ENCODE measurements at places on chromosomes 11 and 22.

DNA sequence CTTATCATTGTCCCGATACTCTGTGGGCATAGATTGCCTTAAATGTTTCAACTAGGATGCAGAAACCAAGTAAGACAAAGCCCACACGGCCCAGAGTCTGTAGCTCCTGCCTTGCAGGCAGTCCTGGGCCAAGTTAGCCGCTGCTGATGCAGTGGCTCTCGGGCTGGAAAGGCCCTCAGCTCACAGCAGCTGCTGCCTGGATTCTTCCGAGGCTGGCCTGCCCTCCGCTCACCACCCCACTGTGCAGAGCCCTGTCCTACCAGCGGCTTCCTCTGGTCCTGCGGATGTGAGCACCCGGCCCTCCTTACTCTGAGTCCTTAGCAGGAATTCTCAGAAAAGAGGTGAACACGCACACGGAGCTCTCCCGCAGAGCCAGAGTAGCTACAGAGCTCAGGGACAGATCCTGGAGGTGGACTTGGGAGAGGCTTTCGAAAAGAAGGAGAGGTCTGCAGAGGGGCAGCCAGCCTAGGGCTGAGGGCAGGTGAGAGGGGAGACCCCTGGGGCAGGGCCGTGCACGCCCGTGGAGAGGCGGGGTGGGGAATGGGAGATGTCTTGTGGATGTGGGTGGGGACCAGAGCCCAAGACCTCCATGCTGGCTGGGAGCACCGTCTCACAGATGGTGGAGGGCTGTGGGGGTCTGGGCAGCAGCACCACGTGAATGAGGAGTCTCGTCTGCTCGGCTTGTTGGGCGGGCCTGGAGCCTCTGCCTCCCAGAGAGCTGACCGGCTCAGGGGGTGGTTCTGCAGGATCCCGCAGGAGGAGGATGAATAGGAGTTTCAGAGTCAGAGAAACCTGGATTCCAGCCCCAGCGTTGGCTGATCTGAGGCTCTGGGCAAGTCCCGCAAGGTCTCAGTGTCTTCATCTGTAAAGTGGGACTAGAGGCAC lies 117.4 kb upstream of the B3GAT1 start:
- DNase-seq: peak; percentile 6

DNA sequence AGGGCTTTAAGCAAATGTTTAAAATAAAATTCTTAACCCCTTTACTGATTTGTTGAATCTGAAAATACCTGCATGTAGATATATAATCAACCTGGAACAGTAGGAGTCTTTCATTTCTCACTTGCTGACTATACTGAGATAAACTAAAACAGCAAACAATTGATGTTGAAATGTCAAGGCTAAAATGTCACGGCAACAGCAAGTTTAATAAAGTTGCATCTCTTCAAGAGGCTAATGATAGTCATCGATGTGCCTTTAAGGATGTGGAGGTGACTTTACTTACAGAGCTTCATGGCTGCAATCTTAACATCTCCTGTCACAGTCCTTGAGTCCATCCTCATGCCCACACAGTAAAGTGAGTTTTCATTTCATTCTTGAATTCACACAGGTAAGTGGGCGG lies 3.6 kb upstream of the PRRG4 start:
- DNase-seq: no peak

DNA sequence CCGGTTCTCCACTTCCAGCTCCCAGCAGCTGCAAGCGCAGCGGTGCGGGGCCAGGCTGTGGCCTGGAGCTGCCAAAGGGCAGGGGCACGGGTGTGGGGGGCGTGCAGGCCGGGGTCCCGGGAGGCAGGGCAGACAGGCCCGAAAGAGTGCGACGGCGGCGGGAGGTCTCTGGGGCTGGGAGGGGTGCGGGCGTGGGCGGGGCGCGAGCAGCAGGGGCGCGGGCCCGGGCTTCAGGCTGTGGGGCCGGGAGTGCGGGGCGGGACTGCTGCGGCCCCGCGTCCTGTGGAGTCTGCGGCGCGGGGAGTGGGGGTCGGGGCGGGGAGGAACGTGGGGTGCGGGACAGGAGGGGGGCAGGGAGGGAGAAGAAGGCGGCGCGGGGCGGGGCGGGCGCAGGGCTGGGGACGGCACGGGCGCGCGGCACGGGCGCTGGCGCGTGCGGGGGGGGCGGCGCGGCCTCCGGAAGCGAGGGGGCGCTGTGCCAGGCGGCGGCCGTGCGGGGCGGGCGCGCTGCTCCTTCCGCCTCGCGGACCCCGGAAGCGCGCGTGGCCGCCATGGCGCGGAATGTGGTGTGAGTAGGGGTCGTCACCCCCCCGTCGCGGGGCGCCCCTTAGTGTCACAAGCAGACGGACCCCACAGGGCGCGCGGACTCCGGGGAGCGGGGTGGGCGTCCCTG lies at the start of gene MRPL23:
MRPL23 (plus strand) TSS at position 521 of the 673 bp plus-strand sequence; CDS start at position 552, 31 bp downstream.
- DNase-seq: no peak

DNA sequence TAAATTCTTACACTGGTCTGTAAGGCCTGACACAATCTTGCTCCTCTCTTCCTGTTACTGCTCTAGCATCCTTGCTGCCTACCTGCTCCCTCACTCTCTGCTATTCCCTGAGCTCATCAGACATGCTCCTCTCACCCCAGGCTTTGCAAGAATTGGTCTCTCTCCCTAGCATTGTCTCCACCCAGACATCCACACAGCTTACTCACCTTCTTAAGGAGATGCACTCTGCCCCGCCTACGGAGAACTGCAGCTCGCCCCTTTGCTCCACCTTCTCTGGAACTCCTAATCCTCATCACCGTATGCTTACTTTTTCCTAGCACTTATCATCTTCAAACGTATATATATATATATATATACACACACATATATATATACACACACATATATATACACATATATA lies 23.3 kb upstream of the TMPRSS5 start:
- DNase-seq: no peak

DNA sequence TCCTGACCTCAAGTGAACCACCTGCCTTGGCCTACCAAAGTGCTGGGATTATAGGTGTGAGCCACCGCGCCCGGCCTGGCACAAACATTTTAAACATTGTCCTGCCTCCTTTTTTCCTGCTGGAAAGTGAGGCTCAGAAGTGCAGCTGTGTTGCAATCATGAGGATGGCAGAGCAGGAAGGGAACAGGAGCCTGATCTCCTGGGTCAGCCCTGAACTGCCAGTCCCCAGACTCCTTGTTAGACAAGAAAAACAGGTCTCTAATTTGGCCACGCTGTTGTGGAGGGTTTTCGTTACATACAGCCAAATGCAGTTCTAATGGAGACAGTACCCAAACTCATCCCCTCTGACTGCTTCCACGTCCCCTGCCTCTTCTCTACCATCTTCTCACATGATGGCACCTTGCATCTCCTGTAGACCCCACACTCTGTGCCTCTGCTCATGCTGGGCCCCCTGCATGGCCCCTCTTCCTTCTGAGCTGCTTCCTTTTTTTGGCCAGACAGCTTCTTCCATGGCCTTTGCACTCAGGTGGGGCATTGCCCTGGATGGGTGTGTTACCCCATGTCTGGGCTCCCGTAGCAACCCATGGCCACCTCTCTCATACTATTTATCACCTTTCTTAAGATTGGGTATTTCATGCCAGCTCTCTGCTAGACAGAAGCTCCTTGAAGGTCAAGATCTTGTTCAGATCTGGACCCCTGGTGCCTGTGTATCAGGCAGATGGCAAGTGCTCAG lies 227.1 kb downstream of the CEP164 start:
- no peak for DNase-seq

GRCh38 chr11:18720091-18720807 lies 5.7 kb downstream of the IGSF22 start:
- DNase-seq: no peak

DNA sequence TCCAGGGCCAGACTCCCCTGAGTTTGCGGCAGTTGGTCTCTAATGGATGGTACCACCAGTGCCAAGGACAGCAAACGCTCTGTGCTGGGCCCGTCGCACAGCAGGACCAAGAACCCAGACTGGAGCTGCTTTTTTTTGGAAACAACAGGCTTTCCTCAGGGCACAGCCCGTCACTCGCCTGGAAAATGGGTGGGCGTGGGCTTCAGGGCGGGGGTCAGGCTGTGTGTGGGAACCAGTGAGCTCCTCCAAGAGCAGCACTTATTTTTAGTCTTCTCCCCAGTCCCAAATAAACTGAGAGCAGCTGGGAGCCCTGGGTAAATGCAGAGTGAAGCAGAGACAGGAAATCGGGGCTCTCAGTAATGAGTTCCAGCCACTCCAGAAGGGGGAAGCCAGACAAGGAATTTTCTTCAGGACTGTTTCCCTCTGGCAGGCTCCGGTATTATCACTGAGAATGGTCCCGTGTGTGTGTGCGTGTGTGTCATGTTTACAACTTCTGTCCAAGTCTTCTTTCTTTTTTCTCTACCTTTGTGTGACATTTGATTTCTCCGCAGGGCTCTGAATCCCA lies 63.0 kb downstream of the PPFIBP2 start:
- no peak for DNase-seq

DNA sequence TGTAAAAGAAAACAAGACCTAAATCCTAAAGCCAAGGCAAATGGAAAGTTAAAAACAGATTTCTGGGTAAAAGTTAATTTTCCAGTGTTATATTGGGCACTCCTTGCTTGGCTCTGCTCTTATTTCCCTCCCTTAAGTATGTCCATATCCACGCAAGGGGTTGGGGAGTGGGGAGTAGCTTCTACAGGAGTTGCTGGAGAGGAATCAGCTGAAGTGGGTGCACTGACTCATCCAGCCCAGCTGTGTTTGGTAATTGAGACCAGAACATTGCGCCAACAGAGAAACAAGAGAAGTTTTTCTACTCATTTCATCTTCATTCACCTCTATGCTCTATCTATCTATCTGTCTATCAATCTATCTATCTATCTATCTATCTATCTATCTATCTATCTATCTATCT lies 298.4 kb upstream of the PDGFD start:
- no peak for DNase-seq

- DNase-seq: no peak
These were observed 29.7 kb upstream of the ANO1 start for GRCh38 chr11:70048279-70049024.

GRCh38 chr11:7531011-7531410 lies 17.2 kb downstream of the PPFIBP2 start:
- no peak for DNase-seq

All from activated T-cell treated with anti-CD3 and anti-CD28 coated beads, Interleukin-2, amount 50 U/mL, for 24 hours (primary cell).